ENCODE measurements at places on chromosomes 11 and 22. TPM values are rescaled to one million over a fixed set of nuclear protein-coding genes. Genes with fewer than 3 reads are reported as not detected.

Gene ELMOD1
- total RNA-seq: not detected

Gene GLB1L2
- 3.8 TPM for total RNA-seq

Gene KRTAP5-1
- not detected for total RNA-seq

Gene SERPIND1
- total RNA-seq: not detected

Gene CHRDL2
- not detected for total RNA-seq

Gene POU2AF1
- total RNA-seq: not detected

Gene PGA5
- not detected for total RNA-seq

Gene P2RX6
- 0.35 TPM for total RNA-seq

Gene ISX
- total RNA-seq: not detected

Gene TBX10
- total RNA-seq: not detected

Gene MUC2
- total RNA-seq: not detected

Gene APOBEC3H
- not detected for total RNA-seq

Gene TRIM6
- 1.6 TPM for total RNA-seq

Gene SLC22A9
- total RNA-seq: not detected

Gene CRYAB
- total RNA-seq: 254 TPM

Gene YAP1
- total RNA-seq: 301 TPM

Gene ADSL
- 85.4 TPM for total RNA-seq

Gene MYO18B
- total RNA-seq: 0.19 TPM

Gene GDPD4
- total RNA-seq: not detected

Gene APOL3
- 44.6 TPM for total RNA-seq

Gene SLC22A8
- total RNA-seq: not detected

Gene TRIM22
- 32.3 TPM for total RNA-seq

Gene ZNF70
- 4.2 TPM for total RNA-seq

Gene C1QTNF5
- 44.9 TPM for total RNA-seq

Gene OVOL1
- total RNA-seq: 0.62 TPM

Gene B3GAT1
- 0.52 TPM for total RNA-seq

Gene KCNC1
- total RNA-seq: 0.77 TPM

Gene LDHAL6A
- not detected for total RNA-seq

Gene MRPL48
- 46.2 TPM for total RNA-seq

Gene FXYD6
- 76.7 TPM for total RNA-seq

Gene KRTAP5-2
- not detected for total RNA-seq

Gene ZNHIT2
- total RNA-seq: 15.7 TPM

Gene TMEM151A
- 0.66 TPM for total RNA-seq

Gene GLB1L3
- not detected for total RNA-seq

Gene SEPTIN5
- 51.1 TPM for total RNA-seq

Gene WT1
- total RNA-seq: 1.6 TPM

Gene ROBO3
- 10.8 TPM for total RNA-seq

Gene ATXN10
- total RNA-seq: 78.5 TPM

Gene RCOR2
- total RNA-seq: 0.58 TPM

Gene TTC36
- total RNA-seq: 5.6 TPM

Gene GAL3ST1
- total RNA-seq: 3.0 TPM

Gene CCDC116
- 0.19 TPM for total RNA-seq

Gene TRIM66
- 12.9 TPM for total RNA-seq

Gene NLRP14
- total RNA-seq: not detected

Gene MS4A3
- not detected for total RNA-seq

Gene OR8J1
- total RNA-seq: not detected

Gene BTBD18
- total RNA-seq: not detected

Gene APOL1
- total RNA-seq: 25.3 TPM

Gene RAG2
- not detected for total RNA-seq

Gene PNPLA5
- not detected for total RNA-seq

Gene TMEM9B
- total RNA-seq: 14.6 TPM
